ENCODE measurements at places on chromosomes 3 and 15.
A peak's percentile ranks its signal among the peaks of the same experiment; 100 is the strongest.

GRCh38 chr15:50107591-50108408, 11.2 kb downstream of the ATP8B4 start:
- no peak for DNase-seq

DNA sequence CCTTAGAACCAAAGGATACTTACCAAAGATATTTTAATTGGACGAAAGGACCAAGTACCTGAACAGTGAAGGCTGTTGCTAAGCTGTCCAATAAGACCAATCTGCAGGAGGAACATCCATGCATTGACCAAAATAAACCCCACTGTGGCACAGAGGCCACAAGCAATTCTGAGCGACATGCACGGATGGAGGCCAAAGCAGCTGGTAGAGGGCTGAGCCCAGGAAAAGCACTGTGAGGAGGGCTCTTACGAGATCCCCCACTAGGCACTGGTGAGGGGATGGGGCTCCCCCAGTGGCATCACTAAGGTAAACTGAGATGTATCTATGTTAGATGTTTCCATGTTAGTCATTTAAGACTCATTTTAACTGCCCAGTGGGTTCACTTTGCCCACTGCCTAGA, 720.2 kb upstream of the LMCD1 start:
- no peak for DNase-seq

- no peak for DNase-seq
Measured at GRCh38 chr15:56337084-56337725, 28.0 kb upstream of the TEX9 start.

DNA sequence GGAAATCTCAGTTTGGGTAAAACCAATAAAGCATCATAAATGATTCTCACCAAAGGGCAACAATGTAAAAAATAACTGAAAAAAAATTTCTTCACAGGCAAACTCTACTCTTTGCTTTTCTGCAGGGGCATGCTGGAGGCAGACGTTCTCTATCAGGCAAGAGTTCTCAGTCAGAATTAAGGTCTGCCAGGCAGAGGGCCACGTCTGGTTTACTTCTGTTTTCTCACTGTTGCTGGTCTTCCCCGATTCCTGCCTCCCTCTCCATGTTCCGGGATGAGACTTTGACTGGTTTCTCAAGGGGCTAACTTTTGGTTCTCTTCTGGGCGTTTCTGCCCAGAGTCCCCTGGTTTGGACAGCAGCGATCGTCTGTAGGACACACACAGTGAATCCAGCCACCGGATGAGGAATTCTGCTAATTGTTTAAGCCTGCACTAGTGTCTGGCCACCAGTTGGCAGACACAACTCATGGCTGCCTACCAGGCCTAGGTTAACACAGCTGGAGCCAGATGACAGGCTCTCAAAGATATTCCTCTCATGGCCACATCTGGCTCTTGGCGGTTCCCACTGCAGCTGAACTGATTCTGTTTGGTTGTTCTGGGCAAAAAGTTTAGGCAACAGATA, 273.1 kb downstream of the FOXP1 start:
- no peak for DNase-seq

- DNase-seq, result no peak
Measured at GRCh38 chr3:62277450-62277849, 95.9 kb downstream of the FEZF2 start.

- no peak for DNase-seq
Measured at GRCh38 chr3:126553284-126554084, 5.2 kb downstream of the C3orf22 start.

DNA sequence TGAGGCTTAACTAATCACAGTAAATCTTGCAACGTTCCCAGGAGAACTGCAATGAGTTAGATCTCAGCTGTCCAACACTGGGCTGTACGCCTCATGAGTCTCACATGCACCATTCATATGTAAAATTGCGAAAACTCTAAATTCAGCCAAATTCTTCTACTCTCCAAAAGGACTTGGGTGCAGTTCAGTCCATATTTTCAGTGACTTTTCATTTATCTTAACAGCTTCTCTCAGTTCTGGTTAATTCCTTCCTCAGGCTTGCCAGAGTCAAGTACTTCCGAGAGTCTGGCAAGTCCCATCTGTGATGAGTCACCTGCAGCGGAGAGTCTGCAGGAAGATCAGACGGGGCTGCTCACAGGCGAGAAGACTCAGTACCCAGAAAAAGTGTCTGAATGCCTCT, 11.5 kb downstream of the CCDC80 start:
- DNase-seq, result peak; percentile 77

- DNase-seq, result no peak
Measured at GRCh38 chr3:39933986-39934693, 124.7 kb downstream of the MYRIP start.

GRCh38 chr3:113649174-113649845, 47.1 kb downstream of the USF3 start:
- DNase-seq, result no peak

DNA sequence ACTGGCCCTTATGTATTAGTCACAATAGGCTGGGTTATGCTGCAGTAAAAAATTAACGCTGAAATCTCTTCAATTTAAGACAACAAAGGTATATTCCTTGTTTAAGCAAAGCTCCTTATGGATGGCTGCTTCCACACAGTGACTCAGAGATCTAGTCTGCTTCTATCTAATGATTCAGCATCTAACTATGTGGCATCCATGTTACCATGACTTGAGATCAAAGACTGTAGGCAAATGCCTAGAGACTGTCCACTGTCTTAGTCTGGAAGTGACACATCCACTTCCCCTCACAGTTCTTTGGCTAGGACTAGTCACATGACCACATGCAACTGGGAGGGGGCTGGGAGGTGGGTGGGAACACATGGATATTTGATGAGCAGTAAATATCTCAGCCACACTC, 61.3 kb upstream of the PSMD6 start:
- peak; percentile 81 for DNase-seq

GRCh38 chr3:171876680-171877147, 33.6 kb downstream of the TMEM212 start:
- peak; percentile 43 for DNase-seq

GRCh38 chr15:79042213-79042928, 48.2 kb downstream of the RASGRF1 start:
- no peak for DNase-seq

- DNase-seq, result no peak
Measured at GRCh38 chr3:50649451-50649931, 25.2 kb upstream of the DOCK3 start.

DNA sequence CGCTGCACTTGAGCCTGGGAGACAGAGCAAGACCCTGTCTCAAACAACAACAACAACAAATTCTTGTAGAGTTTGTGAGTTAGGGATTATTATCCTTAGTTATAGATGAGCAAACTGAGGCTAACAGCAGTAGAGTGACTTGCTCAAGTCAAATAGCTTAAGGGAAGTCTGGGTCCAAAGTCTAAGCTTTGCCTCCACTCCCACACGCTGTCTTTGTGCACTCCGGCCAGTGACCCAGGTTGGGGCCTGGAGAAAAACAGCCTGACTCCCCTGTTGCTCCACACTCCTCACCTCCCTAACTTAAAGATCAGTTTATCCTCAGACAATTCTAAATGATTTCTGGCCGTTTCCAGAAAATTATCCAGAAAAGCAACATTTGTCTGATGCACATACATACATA, 9.2 kb upstream of the SIN3A start:
- DNase-seq, result no peak

DNA sequence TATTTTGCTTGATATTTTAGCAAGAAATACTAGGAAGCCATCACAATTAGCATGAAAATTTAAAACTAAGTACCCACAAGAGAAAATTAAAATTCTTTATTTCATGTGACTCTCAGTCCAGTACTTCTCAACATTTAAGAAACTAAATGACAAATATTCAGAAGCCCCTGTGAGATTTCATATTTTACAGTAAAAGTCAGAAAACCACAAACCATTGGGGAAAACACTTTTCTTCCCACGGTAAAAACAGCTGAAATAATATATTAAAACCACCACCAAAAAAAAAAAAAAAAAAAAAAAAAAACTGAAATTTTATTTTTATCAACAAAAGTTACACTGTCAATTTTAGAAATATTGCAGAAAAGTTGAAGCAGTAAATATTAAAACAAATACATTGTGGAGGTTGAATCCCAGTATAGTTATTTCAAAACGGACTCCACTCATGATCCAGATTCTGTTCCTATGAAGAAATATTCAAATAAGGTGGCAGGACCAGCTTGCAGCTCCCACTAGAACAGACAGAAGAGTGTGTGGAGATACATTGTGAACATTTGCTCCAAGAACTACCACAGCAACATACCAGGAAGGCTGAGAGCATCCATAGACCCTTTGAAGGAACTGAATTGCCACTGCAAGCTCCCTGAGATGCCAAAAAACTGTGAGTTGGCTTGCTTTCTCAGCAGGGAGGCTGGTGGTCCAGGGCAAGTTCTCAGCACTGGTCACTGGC, 308.2 kb downstream of the CTNNB1 start:
- DNase-seq, result no peak

DNA sequence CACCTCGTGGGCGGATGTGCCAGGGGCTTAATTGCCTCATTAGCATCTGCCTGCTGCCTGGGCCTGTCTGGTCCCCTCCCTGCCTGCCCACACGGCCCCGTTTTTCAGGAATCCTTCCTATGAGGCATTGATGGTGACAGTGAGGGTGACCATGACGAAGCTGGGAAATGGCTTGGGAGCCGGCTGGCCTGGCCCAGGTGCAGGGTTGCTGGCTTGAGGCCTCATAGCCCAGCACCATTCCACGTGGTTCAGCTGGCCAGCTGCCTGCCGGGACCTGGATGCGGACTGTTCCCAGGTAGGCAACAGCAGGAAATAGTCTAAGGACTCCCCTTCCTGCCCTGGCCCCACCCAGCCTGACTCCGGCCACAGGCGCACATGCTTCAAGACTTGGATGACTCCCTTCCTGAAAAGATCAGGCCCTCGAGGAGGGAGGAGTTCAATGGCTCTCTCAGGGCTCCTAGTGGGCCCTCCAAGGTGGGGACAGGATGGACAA, 8.9 kb upstream of the DUSP7 start:
- DNase-seq, result no peak

DNA sequence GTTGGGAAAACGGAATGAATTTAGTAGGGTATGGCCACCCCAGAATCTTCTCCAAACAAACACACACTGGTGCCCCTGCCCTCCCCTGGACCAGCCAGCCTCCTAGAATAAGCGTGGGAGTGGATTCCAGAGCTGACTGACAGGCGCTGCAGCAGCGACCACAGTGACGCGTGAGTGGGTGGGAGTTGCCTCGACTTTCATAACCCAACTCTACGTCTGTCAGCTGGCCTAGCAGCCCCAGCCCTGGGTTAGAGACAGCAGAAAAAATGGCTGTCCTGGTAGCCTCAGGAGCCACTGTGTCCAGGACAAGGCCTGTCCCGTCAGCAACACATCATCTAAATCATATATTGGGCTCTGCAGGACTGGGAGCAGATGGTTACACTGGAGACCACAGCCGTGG, 10.0 kb downstream of the PLA2G4B start:
- no peak for DNase-seq

DNA sequence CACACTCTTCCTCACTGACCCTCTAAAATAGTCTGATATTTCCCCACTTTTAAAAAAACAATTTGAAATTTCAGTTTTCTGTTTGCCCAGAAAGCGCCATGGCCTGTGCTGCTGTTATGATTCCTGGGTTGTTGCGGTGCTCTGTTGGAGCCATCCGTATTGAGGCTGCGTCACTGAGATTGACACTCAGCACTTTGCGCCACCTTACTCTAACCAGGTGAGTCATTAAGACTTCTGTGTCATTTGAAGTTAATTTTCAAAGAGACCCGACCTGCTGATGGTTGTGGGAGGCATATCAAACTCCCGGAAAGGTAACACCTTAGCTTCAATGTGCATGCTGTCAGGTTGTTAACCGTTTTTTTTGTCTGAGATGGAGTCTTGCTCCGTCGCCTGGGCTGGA, 5.8 kb downstream of the OXNAD1 start:
- DNase-seq, result no peak

GRCh38 chr15:40098489-40099261, 10.0 kb downstream of the BMF start:
- DNase-seq, result peak; percentile 97

GRCh38 chr3:114362815-114363214, 69.0 kb downstream of the TIGIT start:
- peak; percentile 32 for DNase-seq

GRCh38 chr15:37016231-37016630, 84.1 kb downstream of the MEIS2 start:
- DNase-seq, result no peak

DNA sequence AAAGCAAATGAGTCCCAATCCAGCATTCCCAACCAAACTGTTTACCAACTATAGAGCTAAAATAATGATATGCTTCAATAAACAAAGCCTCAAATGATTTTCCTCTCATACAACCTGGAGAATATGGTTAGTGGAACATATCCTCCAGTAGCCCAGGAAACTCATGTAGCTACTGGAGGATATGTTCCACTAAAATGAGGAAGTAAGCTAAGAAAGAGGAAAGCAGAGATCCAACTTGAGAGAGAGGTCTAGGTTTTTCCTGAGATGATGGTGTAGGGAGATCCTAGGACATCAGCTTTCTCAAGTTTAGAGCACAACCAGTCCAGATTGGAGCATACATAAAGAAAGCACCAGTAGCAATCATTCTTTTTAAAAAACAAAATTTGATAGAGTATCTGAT, 44.6 kb upstream of the SLC4A7 start:
- DNase-seq, result no peak

Data from urothelium cell line (cell line).